ENCODE measurements at places on chromosomes 12 and 14.

DNA sequence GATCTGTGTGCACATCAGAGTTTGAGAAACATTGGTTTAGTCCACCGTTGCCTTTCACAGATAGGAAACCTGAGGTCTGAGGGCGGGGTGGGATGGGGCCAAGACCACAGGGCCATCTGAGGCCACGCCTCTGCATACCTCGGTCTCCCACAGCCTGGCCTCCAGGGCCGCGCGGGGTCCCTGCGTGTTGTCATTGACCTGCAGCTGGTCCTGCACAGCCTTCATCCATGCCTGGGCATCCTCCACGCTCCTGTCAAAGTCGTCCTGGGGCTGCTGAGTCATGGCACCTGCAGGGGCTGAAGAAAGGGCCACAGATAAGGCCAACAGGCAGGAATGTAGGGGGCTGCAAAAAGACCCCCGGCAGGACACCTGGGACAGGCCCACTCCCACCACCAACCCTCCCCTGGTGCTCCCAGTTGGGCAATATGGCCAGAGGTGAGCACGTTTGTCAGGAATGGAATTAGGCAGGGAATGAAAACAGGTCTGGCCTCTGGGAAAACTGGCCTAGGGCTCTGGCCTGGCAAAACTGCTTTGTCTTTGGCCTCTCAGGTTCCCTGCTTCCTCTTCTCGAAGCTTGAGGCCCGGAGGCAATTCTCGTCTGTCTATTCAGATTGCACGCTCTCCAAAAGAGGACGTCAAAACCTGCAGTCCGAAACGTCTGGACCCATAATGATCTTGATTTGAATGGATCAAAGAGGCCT, 40.8 kb downstream of the SYNE3 start:
- no peak for DNase-seq

- no peak for DNase-seq
These were observed 1.6 kb downstream of the HRK start for GRCh38 chr12:116879509-116880212.

- peak; percentile 5 for DNase-seq
These were observed 24.4 kb downstream of the DHRS2 start for GRCh38 chr14:23660290-23661226.

GRCh38 chr14:90758959-90759358, 57.3 kb downstream of the TTC7B start:
- DNase-seq, result no peak

DNA sequence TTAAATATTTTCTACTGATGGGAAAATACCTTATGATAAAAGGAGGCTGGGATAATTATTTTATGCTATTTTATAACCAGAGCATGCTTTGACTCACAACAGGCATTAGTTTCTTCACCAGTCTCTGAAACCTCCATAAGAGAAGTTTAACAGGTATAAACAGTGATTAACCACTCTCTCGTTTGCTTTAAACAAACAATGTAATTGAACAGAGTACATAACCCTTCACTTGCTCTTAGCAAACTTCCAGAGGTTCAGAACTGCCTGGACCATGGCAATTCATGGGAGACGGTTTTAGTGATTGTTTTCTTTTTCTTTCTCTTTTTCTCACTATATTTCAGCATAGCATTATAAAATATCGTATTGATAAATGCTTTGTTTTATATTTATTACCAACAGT, 35.3 kb downstream of the CFAP251 start:
- no peak for DNase-seq

DNA sequence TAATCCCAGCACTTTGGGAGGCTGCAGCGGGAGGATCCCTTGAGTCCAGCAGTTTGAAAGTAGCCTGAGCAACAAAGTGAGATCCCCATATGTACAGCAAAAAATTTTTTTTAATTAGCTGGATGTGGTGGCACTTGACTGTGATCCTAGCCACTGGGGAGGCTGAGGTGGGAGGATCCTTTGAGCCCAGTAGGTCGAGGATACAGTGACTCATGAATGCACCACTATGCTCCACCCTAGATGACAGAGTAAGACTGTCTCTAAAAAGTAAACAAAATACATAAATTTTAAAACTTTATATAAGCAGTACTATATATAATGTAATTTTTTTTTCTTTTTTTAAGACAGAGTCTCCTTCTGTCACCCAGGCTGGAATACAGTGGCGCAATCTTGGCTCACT, 115.4 kb downstream of the ESR2 start:
- no peak for DNase-seq

DNA sequence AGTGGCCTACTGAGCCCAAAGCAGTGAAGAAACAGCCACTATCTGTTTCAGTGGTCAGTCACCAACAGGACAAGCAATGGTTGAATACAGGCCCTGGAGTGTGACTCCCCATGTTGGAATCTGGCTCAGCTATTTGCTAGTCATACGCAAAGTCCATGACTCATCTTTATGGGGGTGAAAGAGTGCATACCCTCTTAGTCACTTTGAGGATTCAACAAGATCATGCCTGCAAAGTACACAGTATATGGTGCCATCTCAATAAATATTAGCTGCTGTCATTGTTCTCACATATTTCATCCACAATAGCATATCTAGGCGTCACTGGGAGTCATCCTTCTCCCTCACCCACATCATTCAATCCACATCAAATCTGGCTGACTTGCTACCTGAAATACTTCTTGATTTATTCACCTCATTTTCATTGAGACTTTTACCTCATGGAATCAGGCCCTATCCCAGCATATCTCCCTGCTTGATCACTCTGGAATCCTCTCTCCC, 26.4 kb upstream of the STAB2 start:
- DNase-seq, result no peak

GRCh38 chr12:3225796-3226180, 148.6 kb downstream of the TSPAN9 start:
- DNase-seq, result no peak

- DNase-seq, result no peak
These were observed 195.4 kb upstream of the TBX3 start for GRCh38 chr12:114879354-114879753.

- no peak for DNase-seq
These were observed 274.7 kb downstream of the TTC6 start for GRCh38 chr14:37870170-37870569.

- no peak for DNase-seq
These were observed 27.9 kb downstream of the TMCC3 start for GRCh38 chr12:94622475-94622874.

DNA sequence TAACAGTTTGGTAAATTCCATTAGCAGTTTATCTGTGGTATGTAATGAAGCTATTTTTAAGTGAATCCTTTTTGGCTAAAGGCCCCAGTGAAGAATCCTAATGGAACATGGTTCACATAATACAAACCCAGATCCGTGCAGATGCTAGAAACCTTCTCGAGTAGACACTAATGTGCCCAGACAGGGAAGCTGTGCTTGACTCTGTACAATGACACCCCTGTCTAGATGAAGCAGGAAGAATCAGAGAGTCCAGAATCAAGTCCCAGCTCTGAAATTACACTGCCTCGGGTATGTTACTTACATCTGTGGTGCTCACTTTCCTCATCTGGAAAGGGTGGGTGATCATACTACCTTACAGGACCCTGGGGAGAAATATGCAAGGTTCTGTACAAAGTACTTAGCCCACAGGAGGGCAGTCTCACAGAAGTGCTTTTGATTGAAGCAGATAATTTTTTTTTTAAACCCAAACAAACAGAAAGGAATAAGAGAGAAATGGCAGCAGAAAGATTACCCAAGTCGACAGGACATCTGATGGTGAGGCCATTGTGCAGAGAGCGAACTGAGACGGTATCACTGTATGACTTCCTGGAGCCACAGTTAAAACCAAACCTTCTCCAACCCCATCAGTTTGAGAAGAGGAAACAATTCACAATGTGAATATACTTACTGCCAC, 8.5 kb downstream of the CRACR2A start:
- no peak for DNase-seq

GRCh38 chr12:109033239-109034196, 12.7 kb upstream of the SVOP start:
- no peak for DNase-seq

DNA sequence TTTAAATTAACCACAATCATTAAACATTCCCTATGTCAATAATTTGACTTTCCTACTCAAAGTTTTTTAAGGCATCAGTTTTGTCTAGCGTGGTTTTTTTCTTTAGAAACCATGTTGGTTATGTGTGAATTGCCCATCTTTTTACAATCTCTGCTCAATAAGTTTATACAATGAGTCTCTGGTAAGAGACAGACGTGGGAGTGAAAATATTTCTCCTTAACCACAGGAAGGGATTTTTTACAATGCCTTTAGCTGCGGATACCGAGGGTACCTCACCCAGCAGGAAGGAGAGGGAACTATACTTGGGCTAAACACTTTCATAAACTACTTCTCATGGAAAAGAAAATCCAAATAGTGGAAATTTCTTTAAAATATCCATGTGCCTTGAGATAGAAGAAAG, 191.4 kb upstream of the BCL2L14 start:
- no peak for DNase-seq

GRCh38 chr14:40398981-40399380, 966.7 kb upstream of the FBXO33 start:
- no peak for DNase-seq

DNA sequence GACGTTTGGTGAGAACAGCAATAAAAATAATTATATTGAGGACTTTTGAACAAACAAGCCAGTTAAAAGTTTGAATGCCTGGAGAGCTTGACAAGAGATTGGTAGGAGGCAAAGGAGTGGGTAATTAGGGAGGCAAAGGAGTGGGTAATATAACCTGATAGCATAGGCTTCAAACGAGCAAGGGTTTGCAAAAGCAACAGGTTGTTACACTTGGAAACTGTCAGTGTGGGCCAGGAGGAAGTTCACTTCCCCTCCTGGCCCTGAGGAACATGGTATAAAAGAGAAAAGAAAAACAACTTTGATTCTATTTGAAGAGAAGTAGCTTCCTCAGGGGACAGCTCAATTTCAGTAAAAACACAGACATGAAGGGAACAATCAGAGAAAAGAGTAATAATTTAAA, 121.7 kb downstream of the CCER1 start:
- no peak for DNase-seq

DNA sequence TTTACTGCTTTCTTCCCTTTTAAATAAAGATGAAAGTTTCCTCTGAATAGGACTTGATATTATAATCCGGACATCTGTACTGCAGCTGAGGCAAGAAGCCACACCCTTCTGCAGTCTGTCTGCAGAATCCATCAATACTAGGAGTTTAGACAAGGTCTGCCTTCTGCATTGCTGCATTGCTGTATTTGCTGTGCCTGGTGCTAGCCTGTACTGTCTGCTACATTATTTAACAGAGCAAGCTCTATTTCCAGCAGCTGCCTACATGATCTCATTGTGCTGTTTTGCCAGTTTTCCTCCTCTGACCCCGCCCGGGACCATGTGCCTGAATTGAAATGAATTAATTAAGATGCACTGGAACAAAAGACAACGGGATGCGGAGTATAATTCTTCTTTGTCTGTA, 1.7 kb downstream of the TUBA1A start:
- DNase-seq, result no peak

- DNase-seq, result no peak
These were observed 346.6 kb downstream of the NAV3 start for GRCh38 chr12:78177298-78177697.

DNA sequence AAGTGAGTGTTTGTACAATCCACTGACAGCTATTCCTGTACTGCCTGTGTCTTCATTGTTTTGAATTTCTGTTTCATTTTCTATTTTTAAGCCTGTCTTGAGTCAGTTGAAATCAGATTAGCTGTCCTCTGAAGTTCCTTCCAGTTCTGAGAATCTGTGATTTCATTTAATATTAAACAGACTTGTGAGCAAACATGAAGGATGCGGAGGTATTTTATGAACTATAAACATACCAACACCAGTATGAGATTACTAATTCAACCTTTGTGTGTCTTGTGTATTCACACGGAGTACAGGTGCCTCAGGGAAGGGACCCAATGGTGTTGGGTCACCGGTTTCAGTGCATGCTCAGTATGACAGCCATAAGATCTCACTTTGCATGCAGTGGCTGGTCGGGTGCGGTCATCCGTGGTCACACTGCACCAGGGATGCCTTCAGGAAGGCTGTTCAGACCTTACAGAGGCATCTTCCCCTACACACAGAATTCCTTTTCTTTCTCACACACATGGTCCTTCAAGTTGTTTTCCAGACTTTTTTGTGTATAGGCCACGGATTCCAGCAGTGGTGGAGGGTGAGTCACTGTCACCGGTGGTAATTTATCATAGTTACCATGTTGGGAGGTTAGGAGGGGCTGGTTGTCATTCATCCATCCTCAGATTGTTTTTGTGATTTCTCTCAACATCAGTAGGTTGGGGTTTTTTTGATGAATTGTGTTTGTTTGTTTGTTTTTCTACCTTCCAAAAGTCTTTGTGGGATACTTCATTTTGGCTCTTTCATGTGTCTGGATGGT, 103.0 kb upstream of the SFSWAP start:
- DNase-seq, result no peak

DNA sequence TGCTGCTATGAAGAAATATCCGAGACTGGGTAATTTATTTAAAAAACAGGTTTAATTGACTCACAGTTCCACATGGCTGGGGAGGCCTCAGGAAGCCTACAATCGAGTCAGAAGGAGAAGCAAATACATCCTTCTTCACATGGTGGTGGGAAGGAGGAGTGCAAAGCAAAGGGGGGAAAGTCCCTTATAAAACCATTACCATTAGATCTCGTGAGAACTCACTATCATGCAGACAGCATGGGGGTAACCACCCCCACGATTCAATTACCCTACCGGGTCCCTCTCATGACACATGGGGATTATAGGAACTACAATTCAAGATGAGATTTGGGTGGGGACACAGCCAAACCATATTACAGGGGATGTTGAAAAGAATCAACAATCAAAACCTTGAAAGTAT, 74.9 kb downstream of the PPM1H start:
- no peak for DNase-seq

GRCh38 chr12:93151079-93151762, 222.1 kb upstream of the EEA1 start:
- no peak for DNase-seq

DNA sequence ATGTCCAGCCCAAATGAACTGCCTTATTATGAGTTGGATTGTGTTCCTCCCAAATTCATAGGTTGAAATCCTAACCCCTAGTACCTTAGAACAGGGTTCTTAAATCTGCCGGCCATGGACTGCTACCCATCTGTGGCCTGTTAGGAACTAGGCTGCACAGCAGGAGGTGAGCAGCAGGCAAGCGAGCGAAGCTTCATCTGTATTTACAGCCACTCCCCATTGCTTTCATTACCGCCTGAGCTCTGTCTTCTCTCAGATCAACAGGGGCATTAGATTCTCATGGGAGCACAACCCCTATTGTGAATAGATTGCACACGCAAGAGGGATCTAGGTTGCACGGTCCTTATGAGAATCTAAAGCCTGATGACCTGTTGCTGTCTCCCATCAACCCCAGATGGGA, 9.8 kb upstream of the EML5 start:
- no peak for DNase-seq

DNA sequence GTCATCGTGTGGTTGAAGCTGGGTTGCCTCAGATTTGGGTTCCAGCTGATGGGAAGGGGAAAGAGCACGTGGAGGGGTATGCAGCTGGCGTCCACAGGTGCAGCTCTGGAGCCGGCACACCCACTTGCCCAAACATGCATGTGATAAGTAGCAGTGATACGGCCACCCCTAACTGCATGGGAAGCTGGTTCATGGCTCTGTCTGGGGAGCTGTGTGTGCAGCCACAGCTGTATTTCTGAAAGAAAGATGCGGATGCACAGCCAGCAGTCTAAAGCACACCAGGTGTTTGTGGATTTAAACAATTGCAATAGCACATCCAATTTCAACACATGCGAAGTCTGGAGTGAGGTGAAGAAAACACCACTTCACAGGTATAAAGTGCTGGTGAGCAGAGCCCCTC, 181.4 kb downstream of the EFCAB11 start:
- no peak for DNase-seq

- no peak for DNase-seq
These were observed 37.7 kb downstream of the RASAL1 start for GRCh38 chr12:113097716-113098440.

Data from stimulated activated CD8-positive, alpha-beta memory T cell treated with anti-CD3 and anti-CD28 coated beads, Interleukin-7, amount 100 ng/mL, for 24 hours (primary cell).